Occipital lobe (tissue), 3 donors: ENCODE measurements at places on chromosomes 4 and X. TPM values are rescaled to one million over a fixed set of nuclear protein-coding genes. Genes with fewer than 3 reads are reported as not detected.

Gene MSX1
- 3.0 TPM for total RNA-seq

Gene SPATA18
- 1.2 TPM for total RNA-seq

Gene HSFX4
- not detected for total RNA-seq

Gene CXCL8
- 5.1 TPM for total RNA-seq

Gene DMP1
- total RNA-seq, result 0.16 TPM

Gene FAM9C
- total RNA-seq, result 0.31 TPM

Gene ANKRD50
- total RNA-seq, result 114 TPM
